ENCODE measurements at places on chromosomes 2 and 18. TPM values are rescaled to one million over a fixed set of nuclear protein-coding genes. Genes with fewer than 3 reads are reported as not detected.

Gene NT5DC4
- not detected for total RNA-seq

Gene RNU2-63P
- total RNA-seq = 35.8 TPM

Gene ESPNL
- not detected for total RNA-seq

Gene UGT1A3
- not detected for total RNA-seq

Gene ZBTB7C
- total RNA-seq = 0.13 TPM

GRCh38 chr2:133287709-133288108 is 280.6 kb downstream of the NCKAP5 start:
- DNase-seq = no peak

- DNase-seq = no peak
Observed at GRCh38 chr2:137193401-137193800, 428.1 kb downstream of the THSD7B start.

DNA sequence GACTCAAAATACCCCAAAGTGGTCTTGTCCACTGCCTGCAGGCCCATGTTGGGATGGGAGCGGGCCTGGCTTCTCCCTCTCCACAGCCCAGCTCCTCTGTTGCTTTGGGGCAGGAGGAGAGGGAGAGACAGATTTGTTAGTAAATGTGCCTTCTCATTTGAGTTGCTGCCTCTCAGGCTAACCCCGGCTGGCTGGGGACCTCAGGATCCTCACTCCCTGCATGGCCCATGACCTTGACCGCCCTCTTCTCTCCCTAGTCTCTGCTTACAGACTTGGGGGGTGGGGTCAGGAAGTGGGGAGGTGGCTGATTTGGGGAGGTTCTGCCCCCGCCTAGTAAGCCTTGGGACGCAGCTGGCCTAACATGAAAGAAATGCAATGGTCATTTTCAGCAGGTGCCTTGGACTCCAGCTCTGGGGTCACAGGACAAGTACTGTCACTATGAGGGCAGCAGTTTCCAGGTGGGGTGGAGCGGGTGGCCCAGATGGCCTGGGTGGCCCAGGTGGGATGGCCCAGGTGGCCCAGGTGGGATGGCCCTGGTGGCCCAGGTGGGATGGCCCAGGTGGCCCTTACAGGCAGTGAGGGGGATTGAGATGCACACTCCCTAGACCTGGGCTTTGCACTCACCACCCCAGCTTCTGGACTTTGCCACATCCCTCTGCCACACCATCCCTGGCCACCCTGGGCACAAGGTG is 24.1 kb downstream of the HJURP start:
- DNase-seq = no peak

- DNase-seq = peak; percentile 91
Observed at GRCh38 chr2:240566203-240567136, 1.8 kb upstream of the RNPEPL1 start.

- DNase-seq = no peak
Observed at GRCh38 chr2:172806493-172806892, 70.8 kb downstream of the RAPGEF4 start.

- no peak for DNase-seq
Observed at GRCh38 chr2:26756337-26756736, 7.7 kb upstream of the SLC35F6 start.

DNA sequence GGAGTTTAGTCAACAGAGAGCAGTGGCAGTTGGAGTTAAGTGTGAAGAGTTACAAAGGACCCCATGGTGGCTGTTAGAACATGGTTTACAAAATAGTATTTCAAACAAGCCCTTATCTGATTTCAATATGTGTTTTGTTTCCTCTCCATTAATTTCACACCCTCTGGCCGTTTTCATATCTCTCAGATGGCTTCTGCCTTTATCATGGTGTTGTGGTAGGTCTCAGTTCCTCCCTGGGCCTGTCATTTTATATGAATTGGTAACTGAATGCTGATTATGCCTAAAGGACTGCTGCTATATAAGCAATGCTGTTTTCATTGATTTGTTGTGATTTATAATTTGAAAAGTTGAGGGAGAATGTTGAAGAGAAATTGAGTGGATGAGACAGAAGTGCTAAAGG is 686.7 kb downstream of the NYAP2 start:
- DNase-seq = no peak

- no peak for DNase-seq
Observed at GRCh38 chr2:159064446-159065301, 96.2 kb downstream of the TANC1 start.

GRCh38 chr18:48539406-48540250 is 797 bp downstream of the CTIF start:
- peak; percentile 21 for DNase-seq

DNA sequence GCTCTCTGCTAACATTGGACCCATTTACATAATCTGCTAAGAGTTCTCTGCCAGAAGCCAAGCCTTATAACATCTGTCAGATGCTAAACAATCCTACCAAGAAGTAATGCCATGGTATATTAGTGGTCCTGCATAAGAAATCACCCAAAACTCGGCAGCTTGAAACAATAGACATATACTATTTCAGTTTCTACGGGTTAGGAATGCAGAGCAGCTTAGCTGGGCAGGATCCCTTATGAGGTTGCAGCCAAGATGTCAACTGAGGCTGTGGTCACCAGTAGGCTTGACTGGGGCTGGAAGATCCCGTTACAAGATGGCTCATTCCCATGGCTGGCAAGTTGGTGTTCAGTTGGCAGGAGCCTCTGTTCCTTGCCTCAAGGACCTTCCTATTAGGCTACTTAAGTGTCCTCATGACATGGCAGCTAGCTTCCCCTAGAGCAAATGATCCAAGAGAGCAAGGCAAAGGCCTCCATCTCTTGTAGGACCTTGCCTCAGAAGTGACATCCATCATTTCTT is 25.1 kb upstream of the SOS1 start:
- no peak for DNase-seq

- no peak for DNase-seq
Observed at GRCh38 chr2:121969766-121970639, 214.6 kb downstream of the TSN start.

DNA sequence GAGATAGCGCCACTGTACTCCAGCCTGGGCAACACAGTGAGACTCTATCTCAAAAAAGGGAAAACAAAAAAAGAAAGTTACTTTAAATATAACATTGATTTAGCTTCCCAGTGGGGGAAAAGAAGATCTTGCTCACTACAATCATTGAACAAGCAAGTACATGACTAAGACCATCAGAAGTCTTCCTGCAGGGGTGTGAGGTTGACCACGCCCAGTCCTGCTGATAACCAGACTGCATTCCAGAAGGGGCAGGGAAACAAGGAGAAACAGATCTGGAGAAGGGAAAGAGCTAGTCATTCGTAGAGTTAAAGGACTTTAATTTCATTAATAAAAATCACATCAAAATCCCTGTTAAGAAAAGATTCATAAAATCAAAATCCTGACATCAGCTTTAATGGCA is 77.5 kb downstream of the EPHA4 start:
- no peak for DNase-seq

DNA sequence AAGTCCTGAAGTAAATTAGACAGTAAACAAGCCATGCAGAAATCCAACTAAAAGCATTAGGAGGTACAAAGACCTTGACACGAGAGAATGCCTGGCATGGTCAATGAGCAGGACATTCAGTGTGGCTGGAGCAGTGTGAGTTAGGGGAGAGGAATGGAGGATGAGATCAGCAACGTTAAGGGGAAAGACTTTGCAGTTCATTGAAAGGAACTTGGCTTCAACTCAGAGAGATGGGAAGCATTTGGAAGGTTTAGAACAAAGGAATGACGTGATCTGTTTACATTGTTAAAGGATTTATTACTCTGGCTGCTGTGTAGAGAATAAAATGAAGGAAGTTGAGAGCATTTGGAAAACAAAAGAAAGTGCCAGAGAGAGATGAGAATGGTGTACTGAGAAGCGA is 621.3 kb downstream of the XIRP2 start:
- no peak for DNase-seq

GRCh38 chr2:101882769-101883307 is 108.9 kb upstream of the IL1R2 start:
- DNase-seq = no peak

- DNase-seq = no peak
Observed at GRCh38 chr2:98480598-98480997, 35.9 kb downstream of the INPP4A start.

DNA sequence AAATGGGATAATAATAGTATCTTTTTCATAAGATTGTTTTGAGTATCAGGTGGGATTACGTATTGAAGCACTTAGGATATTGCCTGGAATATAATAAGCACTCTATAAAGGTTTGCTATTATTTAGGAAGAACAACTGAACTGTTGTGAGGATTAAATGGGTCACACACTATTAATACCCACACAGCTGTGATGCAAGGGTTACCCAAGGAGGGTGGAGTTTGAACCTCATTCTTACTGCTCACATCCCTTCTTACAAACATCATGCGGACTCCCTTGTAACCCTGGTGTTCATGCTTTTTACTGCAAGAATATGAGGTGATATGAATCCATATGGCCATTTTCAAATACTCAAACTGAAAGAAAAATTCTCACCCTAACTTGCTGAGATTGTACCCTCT is 113.5 kb downstream of the KCTD1 start:
- DNase-seq = no peak

GRCh38 chr2:231452799-231453508 is 11.3 kb downstream of the NCL start:
- no peak for DNase-seq

- no peak for DNase-seq
Observed at GRCh38 chr2:173231465-173231864, 123.2 kb upstream of the CDCA7 start.
